Glutamatergic neuron (in vitro differentiated cells): ENCODE measurements at places on chromosomes 4 and X. TPM values are rescaled to one million over a fixed set of nuclear protein-coding genes. Genes with fewer than 3 reads are reported as not detected.

- no peak overlapping the region for H3K27ac ChIP-seq
- no peak overlapping the region for H3K4me3 ChIP-seq
- H3K27me3 ChIP-seq = no peaks in the 10 kb centered on the region
- DNase-seq = no peak
Measured at GRCh38 chr4:93029769-93030168, 726.0 kb downstream of the GRID2 start.

DNA sequence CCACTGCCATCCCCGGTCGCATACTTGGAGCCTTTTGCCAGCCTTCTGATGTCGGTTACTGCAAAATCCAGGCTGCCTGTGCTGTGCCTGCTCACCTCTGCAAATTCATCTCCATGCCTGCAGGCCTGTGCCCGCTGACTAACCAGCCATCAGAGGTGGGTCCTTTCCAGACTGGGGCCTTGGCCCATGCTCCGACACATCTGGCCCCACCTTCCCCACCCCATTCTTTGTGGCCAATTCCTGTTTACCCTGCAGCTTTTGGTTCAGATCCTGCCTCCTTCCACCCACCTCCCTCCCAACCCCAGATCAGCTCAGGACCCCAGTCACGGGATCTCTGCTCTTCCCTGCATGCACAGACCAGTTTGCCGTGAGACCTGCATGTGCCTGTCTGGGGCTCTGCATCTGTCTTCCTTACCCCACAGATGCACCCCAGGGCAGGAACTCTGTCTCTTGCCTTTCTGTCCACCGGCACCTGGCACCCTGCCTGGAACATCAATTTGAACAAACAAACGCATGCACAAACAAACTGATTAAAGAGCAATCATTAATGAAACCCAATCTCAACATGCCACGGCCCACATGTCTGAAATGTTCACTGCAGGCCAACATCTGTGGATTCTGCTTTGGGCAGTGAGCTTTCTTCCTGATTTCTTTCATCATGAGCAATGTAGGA is 112.8 kb upstream of the PSAPL1 start:
- no peaks in the 10 kb centered on the region for H3K4me1 ChIP-seq
- H3K4me3 ChIP-seq = no peak overlapping the region
- H3K27me3 ChIP-seq = peaks cover 3% of the 10 kb centered on the region
- H3K27ac ChIP-seq = no peak overlapping the region
- peaks cover 2% of the 10 kb centered on the region for H3K36me3 ChIP-seq
- DNase-seq = no peak

DNA sequence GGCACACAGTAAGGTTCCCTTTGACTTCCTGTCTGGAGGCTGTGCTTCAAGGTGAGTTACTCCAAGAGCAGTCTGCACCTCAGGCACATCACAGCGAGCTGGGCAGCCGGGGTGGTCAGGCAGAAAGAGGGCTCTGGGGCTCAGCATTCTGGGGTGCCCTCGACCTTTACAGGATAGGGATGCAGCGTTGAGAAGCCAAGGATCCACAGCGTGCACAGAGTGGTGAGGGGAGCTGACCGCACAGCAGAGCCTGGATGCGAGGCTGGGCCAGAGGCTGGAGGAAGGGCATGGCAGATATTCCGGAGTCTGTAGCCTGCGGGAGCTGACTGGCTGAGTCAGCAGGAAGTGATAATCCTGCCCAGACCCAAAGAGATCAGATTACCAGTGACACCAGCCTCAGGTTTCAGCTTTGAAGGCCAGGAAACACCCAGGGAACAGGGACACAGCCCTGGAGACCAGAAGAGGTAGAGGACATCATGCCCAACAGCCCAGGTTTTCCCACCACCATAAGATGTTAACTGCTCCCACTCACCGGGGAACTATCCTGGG is 38.4 kb upstream of the PDLIM3 start:
- H3K4me1 ChIP-seq = peaks cover 24% of the 10 kb centered on the region
- peak overlapping the region; percentile 77 for H3K27ac ChIP-seq
- peak overlapping the region; percentile 5 for H3K4me3 ChIP-seq
- DNase-seq = peak; percentile 30
- no peaks in the 10 kb centered on the region for H3K36me3 ChIP-seq
- H3K27me3 ChIP-seq = peaks cover 7% of the 10 kb centered on the region

DNA sequence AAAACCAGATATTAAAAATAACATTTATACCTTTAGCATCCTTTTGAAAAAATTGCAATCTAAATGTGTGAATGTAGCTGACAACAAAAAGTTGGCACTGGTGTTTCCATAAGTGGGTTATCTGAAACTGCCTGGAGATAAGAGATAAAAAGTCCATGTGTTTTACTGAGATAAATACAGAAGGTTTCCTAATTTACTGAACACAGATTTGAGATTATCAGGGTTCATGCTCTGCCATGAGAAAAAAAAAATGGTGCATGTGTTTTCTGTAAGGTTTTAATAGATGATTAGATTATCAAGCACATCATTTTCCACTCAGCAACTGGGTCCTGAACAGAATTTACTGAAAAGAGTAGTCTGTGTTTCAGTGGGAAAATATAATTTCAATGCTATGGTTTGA is 326.2 kb upstream of the SLIT2 start:
- DNase-seq = no peak
- no peak overlapping the region for H3K27ac ChIP-seq
- peaks cover 1% of the 10 kb centered on the region for H3K27me3 ChIP-seq
- no peak overlapping the region for H3K4me3 ChIP-seq

DNA sequence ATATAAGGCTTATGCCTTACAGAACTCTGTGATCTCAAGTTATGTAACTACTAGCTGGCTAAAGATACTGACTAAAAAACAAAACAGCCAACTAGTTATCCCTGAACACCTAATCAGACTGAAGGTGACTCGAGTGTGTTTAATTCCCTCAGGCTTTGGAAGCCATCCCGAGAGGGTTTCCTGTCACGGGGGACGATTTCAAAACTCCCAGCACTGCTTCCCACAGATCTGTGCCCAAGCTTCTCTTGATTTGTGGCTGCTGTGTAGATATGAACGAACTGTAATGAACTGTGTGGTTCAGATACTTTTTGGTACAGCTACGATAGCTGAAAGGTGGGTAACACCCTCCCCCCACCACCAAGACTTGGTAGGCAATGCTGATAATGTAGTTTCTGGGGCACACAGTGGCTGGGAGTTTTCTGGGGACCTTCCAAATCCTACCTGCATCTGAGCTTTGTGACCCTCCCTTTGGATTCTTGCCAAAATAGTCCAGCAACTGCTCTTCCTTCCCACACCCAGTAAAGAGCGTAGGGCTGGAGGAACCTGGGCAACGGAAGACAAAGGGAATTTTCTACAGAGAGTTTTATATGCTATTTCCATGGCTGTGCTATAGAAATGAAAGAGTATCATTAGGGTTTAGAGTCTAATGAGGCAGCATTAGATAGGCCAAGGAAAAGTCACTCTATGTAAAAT is 148.8 kb downstream of the MGST2 start:
- H3K4me3 ChIP-seq = peak overlapping the region; percentile 71
- H3K27ac ChIP-seq = peak overlapping the region; percentile 100
- H3K27me3 ChIP-seq = peaks cover 7% of the 10 kb centered on the region
- DNase-seq = no peak

DNA sequence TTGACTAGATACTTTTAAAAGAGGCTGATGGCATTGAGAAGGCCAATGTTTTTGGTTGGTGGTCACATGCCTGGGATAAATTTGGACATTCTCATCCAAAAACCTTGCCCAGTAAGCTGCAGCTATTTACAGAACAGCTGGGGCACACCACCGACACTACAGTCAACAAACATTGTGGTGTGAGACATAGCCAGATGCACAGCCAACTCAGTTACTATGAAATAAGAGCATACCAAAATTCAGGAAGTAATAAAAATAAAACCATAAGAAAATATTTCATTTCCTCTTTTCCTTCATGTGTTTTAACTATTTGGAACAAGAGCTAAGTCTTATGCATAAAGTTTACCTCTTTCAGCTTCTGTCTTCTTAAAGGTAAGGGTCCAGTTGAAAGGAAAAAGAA is 8.8 kb downstream of the PPM1K start:
- no peak overlapping the region for H3K27ac ChIP-seq
- no peaks in the 10 kb centered on the region for H3K4me1 ChIP-seq
- no peak overlapping the region for H3K4me3 ChIP-seq
- H3K27me3 ChIP-seq = no peaks in the 10 kb centered on the region

- H3K36me3 ChIP-seq = no peaks in the 10 kb centered on the region
- DNase-seq = no peak
- peak overlapping the region; percentile 99 for H3K27ac ChIP-seq
- H3K4me1 ChIP-seq = peaks cover 46% of the 10 kb centered on the region
Measured at GRCh38 chr4:22233230-22233629, 282.6 kb downstream of the ADGRA3 start.

- H3K4me1 ChIP-seq = peaks cover 19% of the 10 kb centered on the region
- H3K27me3 ChIP-seq = peaks cover 3% of the 10 kb centered on the region
- no peak overlapping the region for H3K4me3 ChIP-seq
- peaks cover 5% of the 10 kb centered on the region for H3K36me3 ChIP-seq
- H3K27ac ChIP-seq = no peak overlapping the region
Measured at GRCh38 chr4:112403101-112403945, 106.2 kb downstream of the ALPK1 start.

The TMPRSS11F gene
- total RNA-seq = not detected

The CISD2 gene
- total RNA-seq = 22.7 TPM

The EFHC2 gene
- total RNA-seq = not detected

The EVC gene
- total RNA-seq = 6.7 TPM
